ENCODE measurements at places on chromosomes 7 and 10. TPM values are rescaled to one million over a fixed set of nuclear protein-coding genes. Genes with fewer than 3 reads are reported as not detected.

Gene SPDYE11
- polyA plus RNA-seq = 0.06 TPM

Gene LIPK
- polyA plus RNA-seq = not detected

Gene MORN4
- 16.0 TPM for polyA plus RNA-seq

Gene KNDC1
- polyA plus RNA-seq = 0.56 TPM

Gene ATP6V1F
- polyA plus RNA-seq = 150 TPM

Gene COL17A1
- polyA plus RNA-seq = not detected

Gene LLCFC1
- not detected for polyA plus RNA-seq

Gene ZC3HAV1
- 21.7 TPM for polyA plus RNA-seq

Gene LIPM
- not detected for polyA plus RNA-seq

Gene LRGUK
- polyA plus RNA-seq = 0.09 TPM

Gene NYAP1
- polyA plus RNA-seq = 0.35 TPM

Gene ZNF804B
- not detected for polyA plus RNA-seq

Gene RRP12
- 13.4 TPM for polyA plus RNA-seq

Gene NRCAM
- polyA plus RNA-seq = 0.24 TPM

Gene EN2
- polyA plus RNA-seq = not detected

Gene VENTX
- not detected for polyA plus RNA-seq

Gene C10orf143
- 1.9 TPM for polyA plus RNA-seq

Gene KCP
- 0.04 TPM for polyA plus RNA-seq

Gene CALHM1
- polyA plus RNA-seq = not detected

Gene UNC5B
- 8.1 TPM for polyA plus RNA-seq

Gene ATG9B
- 0.06 TPM for polyA plus RNA-seq

Gene PRLHR
- polyA plus RNA-seq = not detected

Gene SOSTDC1
- polyA plus RNA-seq = 0.11 TPM

Gene AS3MT
- 4.0 TPM for polyA plus RNA-seq

Gene PILRA
- polyA plus RNA-seq = 0.30 TPM

Gene CUBN
- 0.76 TPM for polyA plus RNA-seq

Gene TMEM225B
- 0.72 TPM for polyA plus RNA-seq

Gene PLAC9
- 14.2 TPM for polyA plus RNA-seq

Gene GRB10
- 8.0 TPM for polyA plus RNA-seq

All from AG04450 (cell line).